ENCODE measurements at places on chromosomes 13 and 19.

GRCh38 chr13:57734306-57734705 is 102.8 kb downstream of the PCDH17 start:
- no peak for DNase-seq

DNA sequence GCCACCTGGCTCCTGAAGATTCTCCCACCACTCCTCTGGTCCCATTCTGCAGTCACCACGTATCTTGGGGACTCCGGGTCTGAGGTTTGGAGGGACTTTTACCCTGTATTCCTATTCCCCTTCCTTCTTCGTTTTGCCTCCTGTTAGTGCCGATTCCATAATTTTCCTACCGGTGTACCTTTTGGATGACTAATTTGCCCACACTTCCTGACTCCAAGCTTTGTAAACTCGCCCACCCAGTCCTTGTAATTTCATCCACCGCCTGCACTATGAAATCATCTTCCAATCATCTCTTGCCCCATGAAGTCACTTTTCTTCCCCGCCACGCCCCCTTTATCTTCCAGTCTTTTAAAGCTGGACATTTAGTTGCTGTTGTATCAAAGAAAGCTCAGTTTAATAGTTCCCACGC is 572 bp downstream of the UCHL3 start:
- peak; percentile 40 for DNase-seq

GRCh38 chr13:83666141-83666540 is 216.1 kb downstream of the SLITRK1 start:
- DNase-seq, result no peak

DNA sequence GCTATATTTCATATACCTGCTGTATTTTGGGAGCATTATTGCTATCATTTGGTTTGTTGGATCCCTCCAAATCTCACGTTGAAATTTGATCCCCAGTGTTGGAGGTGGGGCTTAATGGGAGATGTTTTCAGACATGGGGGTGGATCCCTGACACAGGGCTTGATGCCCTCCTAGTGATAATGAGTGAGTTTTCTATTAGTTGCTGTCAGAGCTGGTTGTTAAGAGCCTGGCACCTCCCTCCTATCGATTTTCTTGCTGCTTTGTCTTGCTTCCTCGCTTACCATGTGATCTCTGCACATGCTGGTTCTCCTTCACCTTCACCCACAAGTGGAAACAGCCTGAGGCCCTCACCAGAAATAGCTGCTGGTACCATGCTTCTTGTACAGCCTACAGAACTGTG is 259.9 kb upstream of the STARD13 start:
- no peak for DNase-seq

Measured in BE2C (cell line).